ENCODE measurements at places on chromosomes 1 and 21.

DNA sequence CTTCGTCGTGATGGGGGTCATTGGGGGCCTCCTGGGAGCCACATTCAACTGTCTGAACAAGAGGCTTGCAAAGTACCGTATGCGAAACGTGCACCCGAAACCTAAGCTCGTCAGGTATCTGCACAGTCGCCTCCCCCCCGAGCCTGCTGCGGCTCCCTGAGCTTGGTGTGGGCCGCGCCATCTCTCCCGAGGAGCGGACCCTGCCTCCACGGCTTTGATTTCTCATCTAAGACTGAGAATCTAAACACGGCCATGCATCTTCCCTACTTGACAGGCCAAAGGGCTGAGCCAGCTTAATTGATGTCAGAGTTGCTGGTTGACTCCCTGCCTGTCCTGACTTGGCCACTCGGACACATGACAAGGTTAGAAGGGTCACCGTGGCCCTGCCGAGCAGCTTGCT lies 19.1 kb downstream of the NPPA start:
- no peak for DNase-seq

DNA sequence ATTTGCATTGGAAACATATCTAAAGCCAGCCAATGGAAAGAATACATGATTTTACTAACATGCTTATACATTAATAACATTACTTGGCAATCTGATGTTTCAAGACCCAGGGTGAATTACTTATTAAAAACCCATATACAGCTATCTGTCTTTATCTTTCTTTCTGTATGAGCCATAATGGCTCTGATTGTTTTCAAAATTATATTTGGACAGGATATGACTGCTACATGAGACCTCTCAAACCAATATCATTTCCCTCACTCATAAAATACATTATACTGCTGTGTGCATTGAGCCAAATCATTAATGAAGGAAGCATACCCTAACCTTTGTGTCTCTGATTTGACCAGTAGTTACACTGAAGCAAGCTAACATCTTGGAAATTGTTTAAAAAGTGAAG lies 205.9 kb upstream of the DPYD start:
- no peak for DNase-seq

GRCh38 chr1:225514671-225515081 lies 86.8 kb upstream of the LBR start:
- DNase-seq, result peak; percentile 6

- no peak for DNase-seq
Observed at GRCh38 chr1:161834967-161835550, 68.9 kb downstream of the ATF6 start.

GRCh38 chr1:78079580-78079979 lies 33.8 kb downstream of the GIPC2 start:
- no peak for DNase-seq

DNA sequence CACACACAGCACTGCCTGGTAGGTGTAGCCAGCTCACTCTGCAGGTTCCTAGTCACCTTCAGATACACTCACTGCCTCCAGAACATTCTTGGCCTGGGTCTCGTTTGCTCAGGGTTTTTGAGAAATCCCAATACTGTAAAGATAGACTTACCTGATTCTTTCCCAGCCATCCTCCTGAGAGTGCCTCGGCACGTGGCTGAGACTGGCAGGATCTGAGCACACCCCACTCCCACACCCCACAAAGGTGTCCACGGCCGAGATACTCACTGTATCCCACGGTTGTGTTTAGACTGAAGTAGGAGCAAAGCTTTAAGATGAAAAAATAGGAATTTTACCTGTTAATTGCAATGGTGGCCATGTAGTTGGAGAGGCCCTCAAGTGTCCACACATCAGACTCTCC lies 33.4 kb downstream of the SNAP47 start:
- no peak for DNase-seq

DNA sequence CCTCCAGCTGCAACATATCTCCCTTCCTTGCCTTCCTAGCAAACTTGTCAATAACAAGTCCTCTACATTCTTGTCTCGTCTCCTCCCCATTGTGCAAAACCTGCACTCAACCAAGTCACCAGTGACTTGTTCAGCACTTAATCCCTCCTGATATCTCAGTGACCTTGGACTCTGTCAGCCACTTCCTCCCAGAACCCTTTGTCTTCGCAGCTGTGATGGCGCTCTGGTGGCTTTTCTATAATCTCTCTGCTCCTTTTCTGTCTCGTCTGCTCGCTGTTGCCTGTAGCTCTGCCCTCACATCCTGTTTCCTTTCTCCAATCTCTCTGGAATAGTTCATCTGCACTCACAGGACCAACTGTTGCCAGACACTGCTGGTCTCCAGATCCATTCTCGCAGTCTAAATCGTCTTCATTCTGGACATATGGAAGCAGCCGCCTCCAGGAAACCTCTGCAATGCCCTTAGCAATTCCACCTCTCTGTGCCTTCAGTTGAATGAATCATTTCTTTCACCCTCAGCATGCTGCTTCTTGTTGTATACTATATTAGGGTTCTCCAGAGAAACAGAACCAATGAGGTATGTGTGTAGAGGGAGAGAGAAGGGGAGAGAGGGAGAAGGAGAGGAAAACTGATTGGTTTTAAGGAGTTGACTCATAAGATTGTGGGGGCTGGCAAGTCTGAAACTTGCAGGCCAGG lies 17.4 kb upstream of the IFNAR2 start:
- DNase-seq, result no peak

DNA sequence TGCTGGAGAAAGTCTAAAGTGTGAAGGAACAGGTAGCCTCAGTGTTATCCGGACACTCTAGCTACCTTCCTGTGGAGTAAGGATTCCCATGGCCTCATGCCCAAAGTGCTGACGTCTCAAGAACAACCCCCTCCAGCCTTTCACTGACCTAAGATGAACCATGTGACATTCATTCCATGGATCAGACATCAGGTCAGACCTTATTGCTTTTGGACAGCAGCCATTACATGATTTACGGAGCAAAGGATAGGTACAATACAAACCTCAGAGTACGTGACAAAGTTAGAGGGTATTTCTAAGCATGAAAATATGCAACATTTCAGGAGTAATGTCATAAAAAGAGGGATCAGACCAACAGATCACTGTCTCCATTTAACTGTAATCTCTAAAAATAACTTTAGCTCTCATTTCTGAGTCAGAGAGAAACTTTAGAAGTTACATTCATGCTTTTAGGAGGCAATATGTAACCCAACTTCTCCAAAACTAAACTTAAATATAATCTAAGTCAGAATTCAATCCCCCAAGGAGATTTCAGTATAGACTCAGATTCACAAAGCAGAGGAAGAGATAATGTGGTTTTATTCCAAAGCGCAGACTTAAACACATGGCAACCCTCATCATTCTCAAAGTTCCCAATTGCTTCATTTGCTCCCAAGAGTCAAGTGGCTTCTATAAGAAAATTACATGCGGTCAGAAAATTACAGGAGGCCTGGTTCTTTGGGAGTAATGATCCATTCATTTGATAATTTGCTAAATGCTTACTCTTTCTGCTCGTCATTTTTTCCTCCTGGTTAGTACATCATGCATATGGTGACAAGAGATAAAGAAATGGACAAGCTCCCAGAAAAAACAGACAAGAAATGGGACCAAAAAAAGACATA lies 280.4 kb downstream of the SETD4 start:
- no peak for DNase-seq

DNA sequence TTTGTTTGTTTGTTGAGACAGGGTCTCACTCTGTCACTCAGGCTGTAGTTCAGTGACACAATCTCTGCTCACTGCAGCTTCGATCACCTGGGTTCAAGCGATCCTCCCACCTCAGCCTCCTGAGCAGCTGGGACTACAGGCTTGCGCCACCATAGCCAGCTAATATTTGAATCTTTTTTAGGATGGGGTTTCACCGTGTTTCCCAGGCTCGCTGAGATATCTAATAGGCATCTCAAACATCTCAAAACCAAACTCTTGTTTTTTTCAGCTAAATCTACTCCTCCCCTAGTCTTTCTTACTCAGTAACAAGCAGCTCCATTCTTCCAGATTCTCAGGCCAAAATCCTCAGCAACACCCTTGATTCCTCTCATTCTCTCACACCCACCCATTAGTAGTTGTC lies 22.0 kb upstream of the SRRM1 start:
- no peak for DNase-seq
